Activated CD8-positive, alpha-beta memory T cell treated with anti-CD3 and anti-CD28 coated beads for 1 hour (primary cell): ENCODE measurements at places on chromosomes 7 and 10.
A peak's percentile ranks its signal among the peaks of the same experiment; 100 is the strongest.

GRCh38 chr10:21205328-21205727 lies 308.2 kb upstream of the NEBL start:
- no peak for DNase-seq

- no peak for DNase-seq
These were observed 143.5 kb upstream of the LRRN3 start for GRCh38 chr7:110947408-110947807.

- peak; percentile 29 for DNase-seq
These were observed 73.8 kb upstream of the SFMBT2 start for GRCh38 chr10:7484456-7485243.

DNA sequence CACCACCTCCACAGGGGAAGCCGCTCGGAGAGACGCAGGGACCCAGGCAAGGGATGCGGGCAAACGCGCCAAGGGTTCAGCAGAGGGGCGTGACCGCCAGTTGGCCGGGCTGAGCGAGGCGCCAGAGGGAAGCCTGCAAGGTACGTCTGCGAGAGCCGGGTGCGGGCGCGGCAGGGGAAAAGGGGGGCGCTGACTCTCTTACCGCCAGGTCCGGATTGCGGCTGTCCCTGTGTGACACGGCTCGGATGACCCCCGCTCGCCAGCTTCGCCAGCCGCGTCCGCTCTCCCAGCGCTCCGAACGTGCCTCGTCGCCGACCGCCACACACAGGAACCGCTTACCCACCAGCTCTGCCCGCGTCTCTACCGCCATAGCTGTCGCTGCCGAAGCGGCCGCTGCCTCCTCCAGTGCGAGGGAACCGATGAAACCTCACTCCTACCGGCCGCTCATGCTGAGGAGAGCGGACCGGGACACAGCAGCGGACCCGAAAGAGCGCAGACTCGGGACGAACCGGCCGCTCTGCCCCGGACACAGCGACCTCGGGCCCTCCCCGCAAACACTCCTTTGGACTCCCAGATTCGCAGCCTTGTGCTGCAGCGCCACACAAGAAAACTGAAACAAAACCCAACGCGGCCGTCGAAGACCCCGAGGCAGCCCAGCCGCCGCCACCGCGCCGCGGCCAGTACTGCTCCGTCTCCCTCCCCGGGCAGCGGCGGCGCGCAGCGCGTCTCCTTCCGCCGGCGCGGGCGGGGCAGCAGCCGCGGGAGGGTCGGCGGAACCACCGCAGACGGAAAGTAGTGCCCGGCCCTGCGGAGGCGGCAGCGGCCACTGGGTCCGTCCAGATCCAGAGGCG lies at the start of gene JMJD1C:
TSS of gene JMJD1C (minus strand) at position 685 of the 851 bp plus-strand sequence. CDS start at position 370, 315 bp downstream.
- peak; percentile 48 for DNase-seq

- DNase-seq = no peak
These were observed 41.6 kb downstream of the NEBL start for GRCh38 chr10:20855398-20856038.

DNA sequence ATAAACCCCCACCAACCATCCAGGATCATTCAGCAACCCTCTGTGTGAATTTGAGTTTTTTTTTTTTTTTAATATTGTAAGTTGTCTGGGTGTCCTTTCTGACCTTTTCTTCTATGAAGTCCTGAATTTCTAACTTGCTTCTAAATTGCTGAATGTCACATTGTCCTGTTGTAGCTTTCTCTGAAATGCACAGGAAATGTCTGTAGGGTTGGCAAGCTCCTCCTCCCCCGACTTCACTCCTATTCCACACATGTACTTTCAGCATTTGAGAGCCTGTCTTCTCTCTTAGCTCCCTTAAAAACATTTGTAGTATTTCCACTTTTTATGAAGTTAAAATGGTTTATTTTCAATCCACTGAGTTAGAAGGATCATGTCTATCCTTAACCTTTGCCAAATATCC lies 3.3 kb upstream of the CNNM2 start:
- no peak for DNase-seq

GRCh38 chr7:112422842-112423496 lies 27.3 kb upstream of the IFRD1 start:
- no peak for DNase-seq

DNA sequence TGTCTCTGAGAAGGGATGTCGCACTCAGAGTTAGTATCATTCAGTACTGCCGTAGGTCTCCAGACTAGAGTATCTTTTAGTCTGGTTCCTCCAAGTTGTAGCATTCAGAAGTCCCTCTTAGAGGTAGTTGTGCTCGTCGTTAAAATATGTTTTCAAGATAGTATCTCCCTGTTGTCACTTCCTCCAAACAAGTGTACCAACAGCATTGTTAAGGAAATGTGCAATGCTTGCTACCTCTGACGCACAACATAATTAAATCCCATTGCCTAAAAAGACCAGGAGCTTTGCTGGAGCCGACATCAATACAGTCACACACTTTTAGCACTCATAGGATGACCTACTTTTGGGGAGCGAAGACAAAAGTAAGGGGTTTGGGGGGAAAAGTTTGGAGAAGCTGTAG lies 80.0 kb upstream of the STK17A start:
- no peak for DNase-seq

- no peak for DNase-seq
These were observed 61.8 kb downstream of the PTPRE start for GRCh38 chr10:127968659-127969058.

DNA sequence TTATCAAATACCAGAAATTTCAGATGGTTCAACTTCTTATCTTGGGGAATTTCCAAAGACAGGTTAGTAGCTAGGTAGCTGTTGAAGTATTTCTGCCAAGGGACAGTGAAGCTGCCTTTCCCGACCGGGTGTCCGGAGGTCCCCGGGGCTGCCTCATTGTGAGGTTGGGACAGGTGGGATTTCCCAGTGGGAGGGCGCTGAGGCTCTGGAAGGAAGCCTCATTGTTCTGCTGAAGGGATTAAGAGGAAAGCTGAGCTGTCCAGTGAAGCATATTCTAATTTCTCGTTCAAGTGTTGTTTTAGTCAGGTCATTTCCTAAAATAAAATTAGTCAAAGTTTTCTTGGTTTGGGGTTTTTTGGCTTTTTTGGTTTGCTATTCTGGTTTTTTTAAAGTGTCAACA lies 244.2 kb downstream of the MGMT start:
- DNase-seq = no peak

- no peak for DNase-seq
These were observed 13.4 kb downstream of the SSC4D start for GRCh38 chr7:76395965-76396726.

DNA sequence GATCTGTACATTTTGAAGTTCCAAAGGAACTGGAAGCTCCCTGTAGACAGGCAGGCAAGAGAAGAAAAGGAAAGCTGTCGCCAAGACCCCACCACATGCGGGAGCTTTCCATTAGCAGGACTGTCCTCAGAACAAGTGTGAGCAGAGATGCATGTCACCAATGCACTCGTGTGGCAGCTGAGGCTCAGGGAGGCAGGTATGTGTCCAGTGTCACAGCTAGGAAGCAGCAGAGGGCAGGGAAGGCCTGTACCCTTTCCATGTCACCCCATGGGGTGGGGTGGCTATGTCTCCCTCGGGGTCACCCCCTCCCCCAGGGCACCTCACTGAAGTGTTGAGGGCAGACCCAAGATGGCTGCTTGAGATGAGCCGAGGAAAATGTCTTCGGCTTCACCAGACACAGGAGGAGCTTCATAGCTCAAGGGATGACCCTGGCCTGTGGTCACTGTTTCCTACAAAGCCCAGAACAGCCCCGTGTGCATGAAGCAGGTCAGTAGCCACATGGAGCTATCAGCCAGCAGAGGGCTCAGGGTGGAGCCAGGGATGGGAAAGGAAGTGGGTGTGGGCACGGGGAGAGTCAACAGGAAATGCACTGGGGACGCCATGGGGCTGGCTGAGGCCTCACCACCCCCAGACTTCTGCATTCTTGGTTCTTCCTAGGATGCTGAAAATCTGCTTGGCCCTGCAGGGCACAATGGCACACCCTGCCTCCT lies 96.6 kb downstream of the FAM53B start:
- DNase-seq = peak; percentile 48

DNA sequence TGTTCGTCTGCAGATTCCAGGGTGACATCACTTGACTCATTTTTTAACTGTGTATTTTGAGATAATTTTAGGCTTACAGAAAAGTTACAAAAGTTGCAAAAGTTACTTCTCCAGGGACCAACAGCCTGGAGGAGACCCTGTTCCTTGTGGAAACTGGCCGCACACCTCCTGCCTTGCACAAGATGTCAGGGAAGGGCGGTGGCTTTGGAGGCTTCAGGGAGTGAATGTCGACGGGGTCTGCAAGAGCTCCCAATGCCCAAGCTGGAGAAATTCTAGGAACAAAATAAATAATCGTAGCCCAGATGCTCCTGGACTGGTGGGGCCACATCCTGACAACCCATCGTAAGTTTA lies 62.2 kb upstream of the FAM20C start:
- DNase-seq = no peak

GRCh38 chr10:103676058-103676785 lies 179.2 kb downstream of the SH3PXD2A start:
- DNase-seq = no peak

GRCh38 chr7:138000081-138000701 lies 1.7 kb downstream of the CREB3L2 start:
- no peak for DNase-seq
